ENCODE measurements at places on chromosomes 11 and 22.

DNA sequence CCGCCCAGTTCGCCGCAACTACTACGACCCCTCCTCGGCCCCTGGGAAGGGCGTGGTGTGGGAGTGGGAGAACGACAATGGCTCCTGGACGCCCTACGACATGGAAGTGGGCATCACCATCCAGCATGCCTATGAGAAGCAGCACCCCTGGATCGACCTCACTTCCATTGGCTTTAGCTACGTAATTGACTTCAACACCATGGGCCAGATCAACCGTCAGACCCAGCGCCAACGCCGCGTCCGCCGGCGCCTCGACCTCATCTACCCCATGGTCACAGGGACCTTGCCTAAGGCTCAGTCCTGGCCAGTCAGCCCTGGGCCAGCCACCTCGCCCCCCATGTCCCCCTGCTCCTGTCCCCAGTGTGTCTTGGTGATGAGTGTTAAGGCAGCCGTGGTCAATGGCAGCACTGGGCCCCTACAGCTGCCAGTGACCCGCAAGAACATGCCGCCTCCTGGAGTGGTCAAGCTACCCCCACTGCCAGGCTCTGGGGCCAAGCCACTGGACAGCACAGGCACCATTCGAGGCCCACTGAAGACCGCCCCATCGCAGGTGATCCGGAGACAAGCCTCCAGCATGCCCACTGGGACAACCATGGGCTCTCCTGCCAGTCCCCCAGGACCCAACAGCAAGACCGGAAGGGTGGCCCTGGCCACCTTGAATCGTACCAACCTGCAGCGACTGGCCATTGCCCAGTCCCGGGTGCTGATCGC is 10.0 kb downstream of the DTX4 start:
- H3K4me3 ChIP-seq = no peak overlapping the region
- no peaks in the 10 kb centered on the region for H3K27me3 ChIP-seq
- no peak overlapping the region for H3K27ac ChIP-seq
- DNase-seq = no peak
- H3K4me1 ChIP-seq = no peaks in the 10 kb centered on the region

GRCh38 chr11:96366024-96366423 is 23.0 kb upstream of the MAML2 start:
- H3K36me3 ChIP-seq = no peaks in the 10 kb centered on the region
- H3K4me3 ChIP-seq = no peak overlapping the region
- H3K27ac ChIP-seq = no peak overlapping the region
- H3K4me1 ChIP-seq = no peaks in the 10 kb centered on the region
- H3K27me3 ChIP-seq = no peaks in the 10 kb centered on the region

GRCh38 chr22:30373331-30374325 is 13.6 kb downstream of the RNF215 start:
- no peak overlapping the region for H3K4me3 ChIP-seq
- H3K4me1 ChIP-seq = peaks cover 4% of the 10 kb centered on the region
- H3K27ac ChIP-seq = no peak overlapping the region
- no peaks in the 10 kb centered on the region for H3K36me3 ChIP-seq

- H3K36me3 ChIP-seq = no peaks in the 10 kb centered on the region
- no peak overlapping the region for H3K27ac ChIP-seq
- no peak overlapping the region for H3K4me3 ChIP-seq
- no peaks in the 10 kb centered on the region for H3K27me3 ChIP-seq
Observed at GRCh38 chr11:121571506-121571905, 118.7 kb upstream of the SORL1-AS1 start.

GRCh38 chr11:26651916-26652315 is 69.9 kb downstream of the SLC5A12 start:
- no peak overlapping the region for H3K27ac ChIP-seq
- H3K4me1 ChIP-seq = no peaks in the 10 kb centered on the region
- no peak for DNase-seq
- no peaks in the 10 kb centered on the region for H3K27me3 ChIP-seq

DNA sequence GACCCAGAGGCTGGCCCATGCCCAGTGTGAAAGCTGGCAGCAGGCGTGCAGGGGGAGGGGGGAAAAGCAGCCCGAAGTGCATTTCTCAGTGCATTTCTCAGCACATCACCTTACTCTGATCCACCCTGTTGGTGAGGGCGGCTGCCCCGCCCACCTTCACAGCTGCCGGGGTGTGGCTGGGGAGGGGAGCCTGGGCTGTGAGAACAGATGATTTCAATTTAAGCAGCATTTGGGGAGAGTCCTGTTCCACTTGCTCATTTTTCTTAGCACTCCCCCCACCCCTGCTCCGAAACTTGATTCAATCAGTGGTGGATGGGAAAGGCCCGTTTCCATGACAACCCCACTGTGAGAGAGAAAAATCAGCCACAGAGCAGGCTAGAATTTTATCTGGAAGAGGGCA is 84.8 kb downstream of the SNX19 start:
- no peaks in the 10 kb centered on the region for H3K4me1 ChIP-seq
- H3K27me3 ChIP-seq = no peaks in the 10 kb centered on the region
- no peak for DNase-seq
- no peak overlapping the region for H3K4me3 ChIP-seq
- H3K27ac ChIP-seq = no peak overlapping the region
- H3K36me3 ChIP-seq = no peaks in the 10 kb centered on the region

- no peaks in the 10 kb centered on the region for H3K27me3 ChIP-seq
- H3K27ac ChIP-seq = no peak overlapping the region
- DNase-seq = no peak
- no peaks in the 10 kb centered on the region for H3K36me3 ChIP-seq
Observed at GRCh38 chr11:36452236-36452940, 57.7 kb downstream of the TRAF6 start.

GRCh38 chr22:19113429-19113828 is 8.8 kb downstream of the DGCR2 start:
- no peak overlapping the region for H3K4me3 ChIP-seq
- H3K36me3 ChIP-seq = no peaks in the 10 kb centered on the region
- no peak overlapping the region for H3K27ac ChIP-seq
- DNase-seq = no peak

DNA sequence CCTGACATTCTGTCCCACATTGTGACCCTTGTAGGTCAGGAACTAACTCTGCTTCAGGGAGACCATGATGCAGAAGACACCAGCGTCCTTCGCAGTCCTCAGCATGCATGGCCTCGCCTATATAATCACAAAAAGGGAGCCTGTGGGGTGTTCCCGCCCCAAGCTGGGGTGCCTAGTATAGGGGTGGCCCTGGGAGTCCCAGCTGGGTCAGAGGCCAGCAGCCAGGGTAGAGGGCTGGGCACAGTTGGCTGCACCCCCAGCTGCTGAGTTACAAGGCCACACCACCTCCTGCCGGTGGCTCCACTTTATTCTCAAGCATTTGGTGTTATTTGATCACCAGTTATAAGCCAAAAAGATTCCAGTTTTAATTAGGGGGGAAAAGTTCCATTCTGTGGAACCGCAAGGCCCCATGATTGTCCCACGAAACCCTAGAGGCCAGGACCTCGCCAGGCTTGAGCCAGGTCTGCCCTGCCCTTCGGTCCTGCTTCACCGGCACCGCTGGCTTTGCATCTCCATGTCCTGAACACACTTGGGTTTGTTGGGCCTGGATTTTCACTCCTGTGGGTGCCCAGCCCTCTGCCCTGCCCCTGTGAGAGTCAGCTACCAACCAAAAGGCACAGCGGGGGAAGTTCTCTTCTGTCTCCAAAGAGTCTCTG is 15.0 kb upstream of the GNB1L start:
- no peaks in the 10 kb centered on the region for H3K27me3 ChIP-seq
- no peak overlapping the region for H3K27ac ChIP-seq
- no peaks in the 10 kb centered on the region for H3K36me3 ChIP-seq
- H3K4me3 ChIP-seq = no peak overlapping the region
- peak; percentile 10 for DNase-seq

DNA sequence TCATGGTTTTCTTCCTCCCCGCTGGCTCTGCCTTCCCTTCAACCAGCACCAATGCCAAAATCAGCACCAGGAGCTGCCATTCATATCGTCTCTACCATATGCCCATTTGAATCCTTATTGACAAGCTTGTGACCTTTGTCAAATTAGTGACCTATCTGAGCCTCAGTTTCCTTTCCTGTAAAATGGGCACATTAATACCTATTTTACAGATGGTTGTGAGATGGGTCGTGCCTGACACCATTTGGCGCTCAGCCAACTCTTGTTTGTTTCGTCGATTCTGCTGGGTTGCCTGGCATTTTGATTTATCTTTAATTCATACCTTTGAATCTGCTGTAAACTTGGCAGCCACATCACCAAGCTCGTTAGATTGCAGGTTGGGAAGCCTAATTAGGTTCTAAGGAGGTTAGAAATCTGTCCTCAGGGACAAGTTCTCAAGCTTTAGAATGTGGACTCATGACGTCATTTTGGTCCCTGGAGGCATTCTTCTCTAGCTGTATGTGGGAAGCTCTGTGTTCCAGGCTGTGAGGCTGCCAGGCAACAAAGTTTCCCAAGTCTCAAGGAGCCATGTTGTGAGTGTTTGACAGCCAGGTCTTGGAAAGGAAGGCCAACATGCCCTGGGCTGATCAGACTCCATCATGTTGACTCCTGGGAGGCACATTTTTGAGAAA is 61.0 kb downstream of the RPS6KA4 start:
- no peaks in the 10 kb centered on the region for H3K4me1 ChIP-seq
- no peak for DNase-seq
- no peaks in the 10 kb centered on the region for H3K36me3 ChIP-seq
- H3K27me3 ChIP-seq = no peaks in the 10 kb centered on the region
- no peak overlapping the region for H3K4me3 ChIP-seq

DNA sequence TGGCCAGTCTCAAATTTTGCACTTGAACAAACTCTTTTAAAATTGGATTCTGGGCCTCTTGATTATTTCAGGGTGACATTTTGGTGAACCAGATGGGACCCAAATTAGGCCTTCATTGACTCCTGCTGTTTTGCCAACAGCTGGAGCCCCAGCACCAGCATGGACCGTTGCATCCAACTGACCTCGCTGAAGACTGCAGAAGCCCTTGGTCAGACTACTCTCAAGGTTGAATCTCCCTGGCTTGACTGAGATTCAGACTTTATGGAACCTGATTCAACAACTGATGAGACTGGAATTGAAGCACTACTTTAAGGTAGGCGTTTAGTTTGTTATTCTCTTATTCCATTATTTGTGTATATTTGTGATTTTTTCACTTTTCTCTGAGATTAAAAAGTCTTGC is 41.7 kb downstream of the NARS2 start:
- H3K4me3 ChIP-seq = no peak overlapping the region
- DNase-seq = no peak
- H3K4me1 ChIP-seq = no peaks in the 10 kb centered on the region
- H3K27ac ChIP-seq = no peak overlapping the region
- no peaks in the 10 kb centered on the region for H3K36me3 ChIP-seq

- peaks cover 29% of the 10 kb centered on the region for H3K4me1 ChIP-seq
- H3K36me3 ChIP-seq = no peaks in the 10 kb centered on the region
- no peak overlapping the region for H3K4me3 ChIP-seq
- H3K27me3 ChIP-seq = no peaks in the 10 kb centered on the region
- DNase-seq = no peak
Observed at GRCh38 chr11:47410370-47411264, 2.2 kb downstream of the SLC39A13 start.

DNA sequence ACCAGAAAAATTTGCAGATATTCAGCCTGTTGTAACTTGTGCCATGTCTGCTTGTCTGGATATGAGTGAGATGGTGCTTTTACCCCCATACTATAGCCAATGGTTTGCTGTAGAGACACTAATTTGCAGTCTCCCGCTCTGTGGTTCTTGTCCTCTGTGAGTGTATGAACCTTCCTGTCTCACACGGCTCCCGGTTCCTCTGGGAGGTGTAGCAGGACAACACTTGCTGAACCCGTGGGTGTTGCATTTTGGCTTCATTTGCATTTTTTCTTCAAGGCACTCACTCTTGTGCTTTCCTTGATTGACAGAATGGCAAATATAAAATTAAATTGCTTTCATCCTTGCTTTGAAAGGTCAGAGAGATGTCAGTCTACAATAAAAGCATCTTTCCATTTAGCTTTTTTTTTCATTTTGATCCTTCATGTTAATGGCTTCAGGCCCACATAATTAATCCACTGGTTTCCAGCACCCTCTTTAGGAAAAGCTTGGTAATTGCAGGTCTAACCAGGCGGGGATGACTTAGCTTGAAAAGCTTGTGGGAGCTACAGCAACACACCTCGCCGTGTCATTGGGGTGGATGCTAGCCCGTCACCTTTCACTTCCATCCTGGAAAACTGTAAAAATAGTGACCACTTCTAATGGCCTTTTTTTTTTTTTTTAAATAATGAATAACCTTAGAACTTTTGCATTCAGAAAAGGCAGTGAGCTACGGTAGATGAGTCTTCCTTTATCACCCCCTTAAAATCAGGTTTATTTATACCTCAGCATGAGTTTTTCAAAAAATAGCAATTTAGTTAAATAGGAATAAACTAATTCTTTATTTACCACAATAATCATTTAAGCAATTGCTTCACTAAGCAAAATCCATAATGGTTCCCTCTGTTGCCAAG is 27.4 kb upstream of the ST14 start:
- H3K4me1 ChIP-seq = no peaks in the 10 kb centered on the region
- H3K27me3 ChIP-seq = no peaks in the 10 kb centered on the region
- H3K36me3 ChIP-seq = no peaks in the 10 kb centered on the region
- DNase-seq = peak; percentile 63

GRCh38 chr11:95715777-95716241 is 73.8 kb downstream of the FAM76B start:
- DNase-seq = no peak
- no peaks in the 10 kb centered on the region for H3K4me1 ChIP-seq
- H3K4me3 ChIP-seq = no peak overlapping the region
- no peaks in the 10 kb centered on the region for H3K27me3 ChIP-seq
- no peak overlapping the region for H3K27ac ChIP-seq
- no peaks in the 10 kb centered on the region for H3K36me3 ChIP-seq

DNA sequence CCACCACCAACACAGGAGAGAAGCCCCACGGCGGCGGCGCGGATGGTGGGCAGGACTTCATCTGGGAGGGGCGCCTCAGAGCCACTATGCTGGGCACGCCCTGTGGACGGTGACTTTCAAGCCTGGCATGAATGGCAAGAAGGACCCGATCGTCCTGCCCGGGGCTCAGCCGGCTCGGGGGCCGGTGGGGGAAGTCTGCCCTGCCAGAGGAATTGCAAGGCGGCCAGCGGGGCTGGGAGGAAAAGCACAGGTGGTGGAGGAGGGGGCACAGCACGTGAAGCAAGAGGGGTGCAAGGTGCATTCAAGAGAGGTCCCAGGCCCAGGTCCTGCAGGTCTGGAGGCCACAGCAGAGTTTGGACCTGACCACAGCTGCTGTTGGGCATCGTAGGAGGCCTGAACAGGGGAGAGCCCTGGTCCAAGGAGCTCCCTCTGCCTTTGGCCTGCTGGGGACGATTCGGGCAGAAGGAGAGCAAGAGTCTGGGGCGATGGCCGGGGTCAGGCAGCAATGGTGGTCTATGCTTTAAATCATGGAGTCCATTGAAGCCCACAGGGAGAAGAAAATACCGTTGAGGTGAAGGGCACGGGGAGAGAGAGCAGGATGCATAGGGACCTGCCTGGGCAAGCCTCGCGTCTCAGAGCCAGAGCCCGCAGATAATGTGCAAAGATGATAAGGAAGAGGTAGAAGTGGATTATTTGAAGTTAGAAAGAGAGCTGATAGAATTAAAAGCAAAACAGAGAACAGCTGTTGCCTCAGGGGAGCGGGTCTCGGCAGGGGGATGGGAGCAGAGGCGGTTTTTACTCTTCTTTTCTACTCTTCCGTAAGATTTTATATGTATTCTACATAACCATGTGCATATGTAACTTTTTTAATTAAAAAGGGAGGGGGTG is 82.6 kb upstream of the SHISAL1 start:
- H3K4me1 ChIP-seq = no peaks in the 10 kb centered on the region
- no peak overlapping the region for H3K4me3 ChIP-seq
- H3K27ac ChIP-seq = no peak overlapping the region
- H3K36me3 ChIP-seq = no peaks in the 10 kb centered on the region
- DNase-seq = peak; percentile 41
- H3K27me3 ChIP-seq = no peaks in the 10 kb centered on the region

GRCh38 chr11:126833065-126833464 is 167.5 kb downstream of the KIRREL3 start:
- H3K27ac ChIP-seq = no peak overlapping the region
- no peaks in the 10 kb centered on the region for H3K36me3 ChIP-seq
- no peaks in the 10 kb centered on the region for H3K27me3 ChIP-seq
- H3K4me3 ChIP-seq = no peak overlapping the region
- no peaks in the 10 kb centered on the region for H3K4me1 ChIP-seq

All from adrenal gland (tissue), 19 donors.